A549 treated with DMSO at 1 μM for 4 hours (cell line): ENCODE measurements at places on chromosomes 5 and 9. TPM values are rescaled to one million over a fixed set of nuclear protein-coding genes. Genes with fewer than 3 reads are reported as not detected.

Gene C5orf34
- 4.3 to 5.6 TPM (median 4.9 TPM) in 5 replicates for total RNA-seq

Gene FANCG
- 35.8 to 58.3 TPM (median 55.3 TPM) in 5 replicates for total RNA-seq

Gene CDH6
- total RNA-seq = 0.10 to 0.42 TPM (median 0.20 TPM) in 5 replicates

Gene KCNIP1
- not detected in 5 replicates for total RNA-seq

Gene CDO1
- not detected in 5 replicates for total RNA-seq

Gene FABP6
- total RNA-seq = 0.57 to 1.0 TPM (median 0.85 TPM) in 5 replicates

Gene PCDHB7
- total RNA-seq = not detected in 5 replicates

Gene SLC46A2
- total RNA-seq = not detected in 5 replicates

Gene ARID3C
- 0.10 to 0.28 TPM (median 0.22 TPM) in 5 replicates for total RNA-seq

Gene IFNK
- not detected in 5 replicates for total RNA-seq

Gene KIAA1191
- 64.4 to 86.2 TPM (median 79.2 TPM) in 5 replicates for total RNA-seq

Gene SLC34A3
- total RNA-seq = 0.07 to 0.14 TPM (median 0.11 TPM) in 4 of 5 replicates, not detected in the other

Gene PCDHA1
- total RNA-seq = 0.10 to 0.19 TPM (median 0.16 TPM) in 5 replicates

Gene DNAH5
- total RNA-seq = 0.93 to 1.3 TPM (median 1.0 TPM) in 5 replicates

Gene HSPA9
- total RNA-seq = 360 to 380 TPM (median 364 TPM) in 5 replicates

Gene INSL4
- total RNA-seq = 15.5 to 19.2 TPM (median 18.0 TPM) in 5 replicates

Gene EQTN
- total RNA-seq = not detected in 5 replicates

Gene GRIA1
- 0.02 TPM in 1 of 5 replicates, not detected in the others for total RNA-seq

Gene SLC45A2
- total RNA-seq = not detected in 5 replicates

Gene TIMD4
- total RNA-seq = 0.72 to 1.9 TPM (median 1.4 TPM) in 5 replicates

Gene CCDC69
- 1.4 to 2.4 TPM (median 1.8 TPM) in 5 replicates for total RNA-seq

Gene GPR151
- not detected in 5 replicates for total RNA-seq
